ENCODE measurements at places on chromosomes 6 and 20.
A peak's percentile ranks its signal among the peaks of the same experiment; 100 is the strongest.

DNA sequence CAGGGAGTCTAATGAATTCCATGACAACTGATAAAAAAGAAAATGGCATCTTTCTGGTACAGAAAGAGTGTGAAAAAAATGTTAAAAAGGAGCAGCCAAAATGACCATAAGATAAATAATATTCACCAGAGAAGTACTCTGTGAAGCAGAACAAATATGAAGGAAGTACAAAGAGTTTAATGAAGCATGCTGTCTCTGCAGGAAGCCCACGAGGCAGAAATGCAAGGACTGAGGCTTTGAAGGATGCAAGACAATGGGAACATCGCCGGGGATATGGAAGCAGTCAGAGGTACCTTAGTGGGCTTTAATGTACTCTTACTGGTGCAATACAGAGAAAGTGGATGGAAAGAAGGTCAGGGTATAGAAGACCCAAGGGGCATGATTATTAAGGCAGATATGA is 50.7 kb downstream of the NOX3 start:
- no peak for DNase-seq

- no peak for DNase-seq
Observed at GRCh38 chr6:5626727-5627426, 365.6 kb downstream of the FARS2 start.

DNA sequence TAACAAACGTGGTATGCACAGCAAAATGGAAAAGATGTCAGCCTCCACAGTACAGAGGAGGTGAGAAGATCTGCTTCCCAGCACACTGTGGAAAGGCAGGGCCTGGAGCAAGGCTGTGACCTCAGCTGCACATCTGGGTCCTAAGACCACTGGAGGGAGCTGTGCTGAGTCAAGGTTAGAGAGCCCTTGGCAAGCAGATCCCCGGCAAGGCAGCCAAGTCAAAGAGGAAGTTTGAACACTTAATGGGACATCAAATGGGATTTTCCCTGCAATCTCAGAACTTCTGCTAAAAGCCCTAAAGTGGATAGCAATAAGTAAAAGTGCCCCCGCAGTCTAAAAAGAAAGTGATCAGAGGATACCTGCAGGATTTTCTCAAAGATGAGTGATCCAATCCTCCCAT is 39.5 kb downstream of the UNC5CL start:
- no peak for DNase-seq

GRCh38 chr6:158633127-158633526 is 11.4 kb downstream of the DYNLT1 start:
- no peak for DNase-seq

DNA sequence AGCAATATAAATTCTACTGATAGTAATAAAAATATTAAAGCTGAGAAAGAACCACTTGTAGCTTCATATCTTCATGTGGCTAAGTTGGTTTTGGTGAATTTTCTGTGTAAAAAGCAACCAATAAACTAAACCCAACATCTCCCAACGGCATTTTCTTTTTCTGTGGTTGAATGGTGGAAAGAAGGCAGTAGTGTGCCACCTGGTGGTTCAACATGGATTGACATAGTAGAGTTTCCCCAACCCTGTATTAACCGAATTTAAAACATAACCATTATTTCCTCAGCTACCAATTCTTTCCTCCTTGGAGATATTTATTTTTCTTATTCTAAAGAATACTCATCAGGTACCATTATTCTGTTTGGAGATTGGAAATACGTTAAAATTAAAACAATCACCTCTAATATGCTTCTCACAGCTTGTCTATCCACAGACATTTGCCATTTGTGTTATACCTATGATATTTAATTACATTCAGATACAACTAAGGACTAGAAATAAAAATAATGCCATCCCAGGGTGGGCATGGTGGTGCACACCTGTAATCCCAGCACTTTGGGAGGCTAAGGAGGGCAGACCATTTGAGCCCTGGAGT is 117.1 kb upstream of the EEF1E1 start:
- DNase-seq: peak; percentile 8
